Stimulated activated CD4-positive, alpha-beta T cell treated with anti-CD3 and anti-CD28 coated beads, TNF-alpha, amount 100 ng/mL, for 24 hours (primary cell): ENCODE measurements at places on chromosomes 12 and 14.

- DNase-seq: peak; percentile 33
These were observed 20.2 kb upstream of the DUSP16 start for GRCh38 chr12:12582895-12583303.

DNA sequence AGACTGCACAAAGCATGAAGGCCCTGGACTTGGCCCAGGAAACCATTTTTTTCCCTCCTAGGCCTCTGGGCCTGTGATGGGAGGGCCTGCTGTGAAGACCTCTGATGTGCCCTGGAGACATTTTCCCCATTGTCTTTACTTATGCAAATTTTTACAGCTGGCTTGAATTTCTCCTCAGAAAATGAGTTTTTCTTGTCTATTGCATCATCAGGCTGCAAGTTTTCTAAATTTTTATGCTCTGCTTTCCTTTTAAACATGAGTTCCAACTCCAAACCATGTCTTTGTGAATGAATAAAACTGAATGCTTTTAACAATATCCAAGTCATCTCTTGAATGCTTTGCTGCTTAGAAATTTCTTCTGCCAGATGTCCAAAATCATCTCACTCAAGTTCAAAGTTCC, 43.7 kb upstream of the TRHDE start:
- no peak for DNase-seq

DNA sequence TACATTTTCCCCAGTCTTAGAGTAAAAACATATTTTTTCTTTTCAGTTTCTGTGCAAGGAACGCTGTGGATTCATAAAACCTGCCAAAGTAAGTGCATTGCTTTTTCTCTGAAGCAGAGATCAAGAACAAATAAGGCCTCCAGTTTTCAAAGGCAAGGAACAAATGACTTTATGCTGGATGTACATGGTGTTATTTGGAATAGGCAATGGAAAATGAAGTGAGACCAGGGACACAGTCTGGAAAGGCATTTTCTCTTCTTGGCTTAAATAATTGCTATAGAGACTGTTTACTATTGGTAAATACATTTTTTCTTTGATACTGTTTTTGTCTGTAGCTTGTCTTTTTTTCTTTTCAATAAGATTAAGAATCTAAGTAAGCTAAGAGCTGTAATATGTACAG, 725.9 kb upstream of the MDGA2 start:
- DNase-seq: no peak

GRCh38 chr12:24723759-24724158, 225.1 kb downstream of the BCAT1 start:
- DNase-seq: no peak

- DNase-seq: peak; percentile 76
These were observed 58.2 kb upstream of the BEGAIN start for GRCh38 chr14:100645196-100645981.

DNA sequence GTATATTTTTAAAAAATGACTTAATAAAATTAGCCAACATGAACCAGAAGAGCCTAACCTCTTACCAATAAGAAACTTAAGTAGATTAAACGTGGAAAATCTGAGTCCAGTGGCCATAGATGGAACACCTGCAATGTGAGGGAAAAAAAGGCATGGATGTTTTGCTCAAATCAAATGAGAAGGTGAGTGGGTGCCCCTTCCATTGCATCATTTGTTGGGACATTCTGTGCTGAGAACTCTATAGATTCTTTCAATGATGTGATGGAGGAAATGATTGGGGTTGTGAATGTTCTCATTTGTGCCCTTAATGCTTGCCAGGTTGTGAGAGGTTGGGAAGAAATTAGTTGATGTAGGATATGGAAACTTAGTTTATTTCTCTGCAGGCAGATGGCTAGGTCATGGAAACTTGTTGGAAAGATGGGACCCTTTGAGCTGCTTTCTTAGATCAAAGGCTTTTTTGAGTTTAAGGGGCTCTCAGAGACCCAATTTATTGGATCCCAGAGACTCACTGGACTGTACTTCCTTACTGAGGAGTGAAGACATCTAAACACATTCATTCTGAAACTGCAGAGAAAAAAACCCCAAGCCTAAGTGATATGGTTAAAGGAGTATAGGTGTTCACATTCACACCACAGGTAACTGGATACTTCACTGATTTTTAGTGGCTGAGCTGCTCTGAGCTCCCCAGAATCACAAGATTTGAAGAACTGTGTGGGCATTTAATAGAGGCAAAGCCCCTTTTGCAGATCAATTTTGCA, 95.9 kb downstream of the DACT1 start:
- no peak for DNase-seq

DNA sequence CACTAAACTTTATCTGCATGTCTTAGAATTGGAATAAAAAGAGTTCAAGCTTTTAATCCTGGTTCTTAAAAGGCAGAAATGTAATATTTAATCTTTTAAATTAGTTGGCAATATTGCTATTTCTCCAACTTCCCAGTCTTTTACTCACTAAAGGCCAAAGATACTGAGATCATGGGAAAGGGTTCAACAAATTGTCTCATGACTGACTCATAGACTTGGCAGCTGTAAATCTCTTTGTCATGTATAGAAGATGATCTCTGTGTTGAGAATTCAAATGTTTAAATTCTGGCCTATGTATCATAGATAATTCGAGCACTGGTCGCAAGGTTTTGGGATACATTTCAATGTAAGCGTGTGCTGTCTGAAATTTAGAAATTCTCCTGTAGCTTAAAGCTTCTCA, 40.1 kb upstream of the STRAP start:
- no peak for DNase-seq

DNA sequence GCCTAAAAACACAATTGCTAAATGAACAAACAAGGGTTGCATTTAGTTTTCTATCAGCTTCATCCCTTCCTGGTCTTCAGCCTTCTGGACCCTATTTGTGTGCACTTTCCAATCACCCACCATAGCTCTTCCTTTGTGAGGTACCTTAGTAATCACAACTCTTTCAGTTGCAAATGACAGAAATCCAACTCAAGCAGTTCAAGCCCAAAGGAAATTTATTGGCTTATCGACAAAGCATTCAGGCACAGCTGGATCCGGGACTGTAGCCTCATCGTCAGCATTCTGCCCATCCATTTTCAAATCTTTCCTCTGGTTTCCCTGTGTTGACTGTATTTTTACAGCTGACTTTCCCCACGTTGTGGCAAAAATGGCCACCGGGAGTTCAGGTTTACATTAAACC, 148.6 kb upstream of the VASH1 start:
- no peak for DNase-seq

DNA sequence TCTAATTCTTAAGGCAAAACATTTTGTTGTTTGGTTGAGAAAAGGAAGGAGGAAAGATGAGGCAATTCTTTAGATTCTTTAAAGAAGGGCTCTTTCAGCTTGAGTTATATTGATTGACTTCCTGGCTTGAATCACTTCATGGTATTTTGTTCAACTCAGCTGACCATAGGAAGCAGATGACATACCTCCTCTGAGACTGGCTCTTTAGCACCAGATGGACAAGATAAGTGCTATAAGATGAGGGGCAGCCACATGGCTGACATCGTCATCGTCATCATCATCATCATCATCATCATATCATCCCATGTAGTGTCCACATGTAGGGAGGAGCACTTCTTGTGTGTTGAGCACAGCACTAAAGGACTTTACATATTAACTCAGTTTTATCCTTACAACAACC, 81.3 kb downstream of the SSPN start:
- DNase-seq: no peak

DNA sequence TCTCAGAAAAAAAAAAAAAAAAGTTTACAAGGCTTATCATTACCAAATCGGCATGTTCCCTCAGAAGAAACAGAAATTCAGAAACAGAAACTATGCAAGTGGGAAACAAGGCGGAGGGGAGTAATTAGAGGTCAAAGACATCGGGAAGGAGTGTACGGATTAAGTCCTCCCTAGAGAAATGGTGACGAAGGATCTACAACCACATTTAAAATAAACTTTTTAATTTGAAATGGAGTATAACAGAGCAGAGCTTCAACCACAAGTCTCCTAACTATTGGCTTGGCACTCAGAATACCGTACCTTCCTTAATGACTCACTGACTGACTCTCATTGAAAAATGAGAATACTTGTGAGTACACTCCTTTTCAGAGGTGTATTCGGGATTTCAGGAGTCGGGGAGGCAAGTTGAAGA, 908 bp downstream of the ENTPD5 start:
- no peak for DNase-seq

GRCh38 chr14:50067723-50068495, 48.5 kb downstream of the VCPKMT start:
- no peak for DNase-seq

DNA sequence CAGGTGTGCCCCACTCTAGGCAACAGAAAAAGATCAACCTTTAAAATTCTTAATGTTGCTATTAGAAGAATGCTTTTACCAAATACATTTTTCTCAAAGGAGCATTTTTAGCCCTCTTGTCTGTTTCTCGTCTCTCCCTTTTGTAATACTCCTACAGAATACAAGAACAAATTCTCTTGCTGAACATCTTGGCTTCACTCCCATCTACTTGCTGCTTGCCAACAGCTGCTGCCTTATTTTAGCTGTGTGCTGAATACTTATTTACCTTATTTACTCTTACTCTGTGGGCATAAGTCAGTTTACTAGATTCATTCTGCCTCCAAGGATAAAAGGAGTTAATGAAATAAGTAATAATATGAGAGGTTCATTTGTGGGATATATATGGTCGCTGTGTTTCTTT, 70.8 kb downstream of the POLR3B start:
- DNase-seq: no peak

- DNase-seq: no peak
These were observed 15.4 kb downstream of the PXN start for GRCh38 chr12:120249875-120250795.

DNA sequence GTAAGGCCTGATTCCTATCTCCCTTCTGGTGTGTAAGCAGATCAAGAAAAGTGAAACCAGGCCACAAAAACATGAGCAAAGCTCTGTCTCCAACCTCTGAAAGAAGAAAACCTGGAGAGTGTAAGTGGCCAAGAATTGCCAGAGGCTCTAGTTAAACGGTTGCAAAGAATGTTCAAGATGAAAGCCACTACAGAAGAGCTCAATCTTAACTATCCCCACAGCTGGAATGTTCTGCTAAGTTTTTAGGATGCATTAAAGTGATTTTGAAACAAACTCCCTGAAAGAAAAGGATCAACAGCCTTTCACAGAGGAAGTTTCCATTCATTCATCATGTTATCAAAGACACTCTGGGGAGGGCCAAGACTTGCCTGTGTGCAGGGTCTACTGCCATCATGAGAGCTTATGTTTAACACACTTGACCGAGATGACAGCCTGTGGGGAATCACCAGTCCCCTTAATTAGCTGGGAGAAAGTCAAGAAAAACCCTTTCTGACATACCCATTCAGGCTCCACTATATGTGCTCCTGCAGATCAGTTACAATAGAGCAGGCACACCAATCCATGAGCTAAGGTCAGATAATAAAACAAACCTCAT, 128.0 kb upstream of the OVCH1 start:
- DNase-seq: no peak

DNA sequence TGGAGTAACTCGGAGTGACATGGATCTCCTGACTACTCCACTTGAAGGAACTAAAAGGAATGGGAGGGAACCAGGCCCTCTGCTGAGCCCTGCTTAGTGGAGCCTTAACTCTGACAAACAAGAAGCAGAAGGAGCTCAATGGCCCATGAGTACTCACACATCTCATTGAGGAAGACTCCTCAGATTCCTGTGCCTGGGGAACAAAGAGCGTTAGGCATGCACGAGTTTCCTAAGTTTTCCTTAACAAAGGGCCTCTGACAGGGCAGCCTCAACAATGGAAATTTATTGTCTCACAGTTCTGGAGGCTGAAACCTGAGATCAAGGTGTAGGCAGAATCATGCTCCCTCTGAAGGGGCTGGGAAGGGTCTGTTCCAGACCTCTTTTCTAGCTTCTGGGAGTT, 185.7 kb upstream of the NTF3 start:
- no peak for DNase-seq

DNA sequence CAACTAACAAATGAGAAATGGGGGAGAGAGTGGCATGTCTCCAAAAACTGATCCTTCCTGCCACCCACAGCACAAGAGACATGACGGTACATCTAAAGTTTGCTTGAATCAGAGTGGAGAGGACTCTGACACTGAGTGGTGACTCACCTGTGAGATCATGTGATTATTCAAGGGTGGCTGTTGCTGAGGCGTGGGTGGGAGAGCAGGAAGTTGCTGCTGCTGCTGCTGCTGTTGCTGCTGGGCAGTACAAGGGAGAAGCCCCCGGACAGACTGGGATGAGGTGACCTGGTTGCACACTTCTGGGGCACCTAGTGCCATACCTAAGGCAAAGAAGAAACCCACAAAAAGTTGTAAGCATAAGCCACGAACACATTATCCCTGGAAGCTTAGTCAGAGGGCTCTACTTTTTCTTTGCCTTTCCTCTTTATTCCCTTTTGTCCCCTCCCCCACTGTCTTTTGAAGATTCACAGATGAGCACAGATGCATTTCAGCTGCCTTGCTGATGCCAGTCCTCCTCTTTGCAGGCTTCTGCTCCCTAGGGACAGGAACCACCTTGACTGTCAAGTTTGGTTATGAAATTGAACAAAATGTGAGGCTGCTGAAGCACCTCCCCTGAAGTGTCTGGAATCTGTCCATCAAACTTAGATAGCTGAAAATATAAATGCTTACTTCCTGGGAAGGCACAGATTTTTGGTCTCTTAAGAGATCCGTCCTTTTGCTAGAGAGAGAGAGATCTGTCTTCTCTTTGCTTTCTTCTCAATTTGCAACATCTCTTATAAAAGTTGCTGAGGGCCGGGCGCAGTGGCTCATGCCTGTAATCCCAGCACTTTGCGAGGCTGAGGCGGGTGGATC, 29.4 kb upstream of the STAC3 start:
- DNase-seq: peak; percentile 71

GRCh38 chr14:50520947-50521815, 11.2 kb downstream of the MAP4K5 start:
- peak; percentile 38 for DNase-seq

DNA sequence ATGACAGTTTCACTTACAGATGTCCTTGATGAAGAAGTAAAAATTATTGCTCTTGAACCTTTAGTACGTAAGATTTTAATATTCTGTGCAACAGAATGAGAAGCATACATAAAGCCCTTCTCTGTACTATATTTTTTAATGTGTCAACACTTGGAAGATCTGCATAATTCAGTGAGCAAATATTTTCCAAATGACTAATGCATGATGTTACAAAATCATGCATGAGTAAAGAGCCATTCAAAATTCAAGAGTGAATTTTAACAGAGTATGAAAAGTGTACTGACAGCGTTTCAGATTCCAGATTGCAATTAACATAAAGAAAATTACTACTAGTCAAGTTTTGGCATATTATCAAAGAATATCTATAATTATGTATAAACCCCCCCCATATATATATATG, 101.4 kb upstream of the BBS10 start:
- DNase-seq: no peak

DNA sequence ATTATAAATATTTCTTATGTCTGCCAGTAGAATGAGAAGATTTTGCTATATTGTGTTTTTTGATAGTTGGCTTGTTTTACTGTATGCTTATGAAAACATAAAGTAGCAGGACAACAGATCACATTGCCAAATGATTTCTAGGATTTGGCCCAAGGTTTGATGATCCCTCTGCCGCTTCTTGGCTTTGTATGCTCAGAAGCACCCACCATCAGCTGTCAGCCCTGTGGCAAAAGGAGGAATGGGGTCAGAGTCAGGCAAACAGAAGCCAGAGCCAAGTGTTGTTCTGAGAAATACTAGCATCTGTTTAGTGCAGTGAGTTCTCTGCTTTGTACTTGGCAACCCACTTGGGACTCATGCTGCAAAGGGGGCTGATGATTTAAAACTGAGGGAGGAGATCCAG, 152.2 kb downstream of the PDE3A start:
- no peak for DNase-seq

- DNase-seq: no peak
These were observed 36.8 kb upstream of the ALG10B start for GRCh38 chr12:38279756-38280155.
